ENCODE measurements at places on chromosomes 12 and 14. TPM values are rescaled to one million over a fixed set of nuclear protein-coding genes. Genes with fewer than 3 reads are reported as not detected.

- DNase-seq: no peak
Observed at GRCh38 chr12:77746096-77746495, 84.6 kb upstream of the NAV3 start.

KRT79 gene
- polyA plus RNA-seq: 0.09 TPM

GRCh38 chr12:22029491-22029890, 16.5 kb upstream of the CMAS start:
- no peak for DNase-seq

CIT gene
- polyA plus RNA-seq: 7.7 TPM

DNA sequence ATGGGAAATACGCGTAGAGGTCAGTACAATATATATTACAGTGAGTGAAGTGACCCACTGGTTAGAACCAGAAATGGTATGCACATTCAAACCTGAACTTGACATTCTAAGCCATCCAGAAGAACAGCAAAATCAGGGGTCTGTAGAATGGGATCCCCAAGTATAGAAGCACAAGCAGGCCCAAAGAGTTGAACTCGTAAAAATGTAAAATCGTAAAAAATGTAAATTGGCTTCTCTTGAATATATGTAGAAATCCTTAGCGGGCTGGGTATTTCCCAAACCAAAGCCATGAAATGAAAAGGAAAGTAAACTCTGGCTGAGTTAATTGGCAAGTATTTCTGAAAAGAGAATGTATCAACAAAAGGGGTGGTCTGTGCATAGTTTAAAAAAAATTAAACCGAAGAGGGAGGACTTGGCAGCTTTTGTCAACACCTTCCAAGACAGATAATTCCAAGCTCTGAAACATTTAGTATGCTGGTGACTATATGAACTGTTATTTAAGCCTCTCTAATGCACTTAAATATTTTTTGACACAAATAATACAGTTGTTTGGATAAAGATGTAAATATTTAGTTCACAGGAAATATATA, 1505.6 kb upstream of the FLRT2 start:
- no peak for DNase-seq

ARMH4 gene
- 0.18 TPM for polyA plus RNA-seq

PPFIA2 gene
- not detected for polyA plus RNA-seq

GRCh38 chr12:15538881-15539280, 216.6 kb downstream of the PTPRO start:
- no peak for DNase-seq

DNA sequence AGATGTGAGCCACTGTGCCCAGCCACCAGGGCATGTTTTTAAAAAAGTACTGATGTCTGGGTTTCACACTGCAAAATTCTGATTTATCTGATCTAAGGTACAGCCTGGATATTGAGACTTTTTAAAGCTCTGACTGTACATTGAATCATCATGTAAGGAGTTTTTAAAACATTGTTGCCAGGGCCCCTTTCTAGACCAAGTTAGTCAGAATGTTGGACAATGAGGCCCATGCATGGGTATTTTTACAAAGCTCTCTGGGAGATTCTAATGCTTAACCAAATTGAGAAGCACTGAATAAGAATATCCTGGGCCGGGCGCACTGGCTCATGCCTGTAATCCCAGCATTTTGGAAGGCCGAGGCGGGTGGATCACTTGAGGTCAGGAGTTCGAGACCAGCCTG, 16.7 kb downstream of the TMEM19 start:
- DNase-seq: no peak

PIWIL1 gene
- polyA plus RNA-seq: not detected

SNAPC1 gene
- polyA plus RNA-seq: 2.6 TPM

DNA sequence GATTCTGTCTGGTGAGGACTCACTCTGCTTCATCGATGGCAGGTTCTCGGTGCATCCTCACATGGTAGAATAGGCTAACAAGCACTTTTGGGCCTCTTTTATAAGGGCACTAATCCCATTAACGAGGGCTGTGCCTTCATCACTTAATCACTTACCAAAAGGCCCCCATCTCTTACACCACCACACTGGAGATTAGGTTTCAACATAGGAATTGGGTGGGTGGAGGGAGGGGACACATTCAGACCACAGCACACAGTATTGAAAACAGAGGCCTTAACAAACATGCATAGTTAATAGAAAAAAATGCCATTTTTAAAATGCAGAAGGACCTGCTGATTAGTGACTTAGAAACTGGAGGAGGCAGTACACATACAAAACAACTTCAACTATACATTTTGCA, 61.6 kb downstream of the SPPL3 start:
- no peak for DNase-seq

GRCh38 chr14:31785574-31785973, 224.4 kb downstream of the NUBPL start:
- DNase-seq: no peak

KRT3 gene
- not detected for polyA plus RNA-seq

DNA sequence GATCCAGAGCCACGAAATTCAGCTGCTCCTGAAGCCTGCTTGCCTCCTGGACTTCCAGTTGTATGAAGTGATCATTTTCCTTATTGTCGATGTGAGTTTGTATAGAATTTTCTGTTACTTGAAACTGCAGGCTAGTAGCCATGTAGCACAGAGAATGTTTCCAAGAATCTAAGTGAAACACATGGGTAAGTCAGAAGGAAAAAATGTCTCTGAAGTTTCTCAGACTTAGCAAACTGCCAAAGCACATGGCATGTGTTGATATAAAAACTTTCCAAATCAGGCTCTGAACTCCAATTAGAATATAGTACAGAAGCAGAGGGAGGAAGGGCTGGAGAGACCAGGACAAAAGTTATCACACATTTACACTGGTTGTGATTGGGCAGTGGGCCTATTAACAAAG, 9.8 kb upstream of the PCNX1 start:
- no peak for DNase-seq

DNA sequence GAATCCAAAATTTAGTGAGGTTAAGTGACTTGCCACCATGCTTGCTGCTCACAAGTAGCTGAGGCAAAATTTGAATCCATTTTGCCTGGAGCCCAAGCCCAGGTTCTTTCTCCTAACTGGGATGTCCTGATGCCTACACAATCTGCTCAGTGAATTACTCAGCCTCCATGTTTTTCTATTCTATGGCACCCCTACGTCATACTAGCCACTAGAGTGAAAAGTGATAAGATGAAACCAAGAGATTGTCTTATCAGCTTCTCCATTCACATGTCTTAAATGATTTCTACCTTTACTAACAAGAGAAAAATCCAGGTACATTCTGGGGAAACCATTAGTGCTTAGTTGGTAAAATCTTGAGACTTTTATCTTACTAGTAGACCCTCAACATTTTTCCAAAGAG, 720.1 kb downstream of the DIO2 start:
- no peak for DNase-seq

DNA sequence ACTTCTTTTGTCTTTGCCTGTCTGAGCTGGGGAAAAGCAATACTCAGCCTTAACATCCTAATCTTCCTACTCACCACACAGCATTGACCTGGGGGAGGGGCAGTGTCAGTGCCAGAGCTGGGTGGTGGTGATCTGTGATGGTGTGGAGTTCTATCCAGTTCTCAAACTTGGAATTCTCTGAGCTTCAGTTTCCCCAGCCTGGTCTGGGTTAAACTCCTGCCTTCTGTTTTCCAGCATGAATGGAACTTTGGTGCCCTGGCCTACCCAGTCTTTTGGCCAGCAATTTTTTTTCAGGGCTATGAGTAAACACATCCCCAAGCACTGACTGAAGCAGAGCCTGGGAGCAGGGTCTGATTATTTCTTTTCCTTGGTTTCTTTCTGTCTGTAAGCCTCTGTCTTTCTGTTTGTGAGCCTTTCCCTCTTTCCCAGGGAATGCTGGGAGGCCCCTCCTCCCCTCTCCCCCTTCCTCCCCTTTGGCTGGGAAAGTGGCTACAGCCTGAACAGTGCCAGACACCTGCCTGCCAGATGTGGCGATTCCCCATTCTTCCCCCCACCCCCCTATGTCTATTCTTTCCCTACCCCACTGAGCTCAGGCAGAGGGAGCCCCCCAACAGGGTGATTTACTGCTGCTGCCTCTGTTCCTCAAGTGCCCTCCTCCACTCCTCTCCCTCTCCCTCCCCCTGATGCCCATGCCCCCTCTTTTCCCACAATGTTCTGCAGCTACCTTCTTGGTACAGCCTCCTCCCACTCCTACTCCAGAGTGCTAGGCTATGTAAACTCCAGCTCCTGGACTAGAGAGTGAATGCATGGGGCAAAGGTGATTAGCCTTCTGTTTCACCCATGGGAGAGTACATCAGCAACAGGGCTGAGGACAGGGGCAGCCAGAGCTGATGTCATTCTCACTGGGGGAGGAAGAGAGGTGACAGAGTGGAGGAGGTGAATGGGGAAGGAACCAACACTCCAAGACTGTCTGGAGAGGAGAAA, 11.1 kb downstream of the GPR84 start:
- no peak for DNase-seq

ANO4 gene
- 0.13 TPM for polyA plus RNA-seq

SLCO1A2 gene
- polyA plus RNA-seq: not detected

DNA sequence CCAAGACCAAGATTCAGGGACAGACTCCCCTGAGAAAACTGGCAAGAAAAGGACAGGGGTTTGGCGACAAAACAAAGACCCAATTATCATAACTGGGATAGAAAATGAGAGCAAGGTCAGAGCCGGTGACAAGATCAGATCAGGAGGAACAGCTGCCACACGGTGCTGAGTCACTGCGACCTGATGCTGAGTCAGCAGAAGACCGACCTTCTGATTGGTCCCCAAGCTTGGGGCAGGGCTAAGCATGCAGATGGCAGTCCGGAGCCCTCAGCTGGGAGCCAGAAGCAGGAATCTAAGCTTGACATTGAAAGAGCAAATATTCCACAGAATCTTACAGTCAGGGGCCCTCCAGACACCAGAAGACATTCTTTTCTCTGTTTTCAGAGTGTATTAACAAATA, 19.1 kb upstream of the ARMH4 start:
- DNase-seq: peak; percentile 79

GRCh38 chr14:106843951-106844483, 1317.6 kb downstream of the TMEM121 start:
- no peak for DNase-seq

- no peak for DNase-seq
Observed at GRCh38 chr12:2574355-2574935, 220.3 kb upstream of the FKBP4 start.

DNA sequence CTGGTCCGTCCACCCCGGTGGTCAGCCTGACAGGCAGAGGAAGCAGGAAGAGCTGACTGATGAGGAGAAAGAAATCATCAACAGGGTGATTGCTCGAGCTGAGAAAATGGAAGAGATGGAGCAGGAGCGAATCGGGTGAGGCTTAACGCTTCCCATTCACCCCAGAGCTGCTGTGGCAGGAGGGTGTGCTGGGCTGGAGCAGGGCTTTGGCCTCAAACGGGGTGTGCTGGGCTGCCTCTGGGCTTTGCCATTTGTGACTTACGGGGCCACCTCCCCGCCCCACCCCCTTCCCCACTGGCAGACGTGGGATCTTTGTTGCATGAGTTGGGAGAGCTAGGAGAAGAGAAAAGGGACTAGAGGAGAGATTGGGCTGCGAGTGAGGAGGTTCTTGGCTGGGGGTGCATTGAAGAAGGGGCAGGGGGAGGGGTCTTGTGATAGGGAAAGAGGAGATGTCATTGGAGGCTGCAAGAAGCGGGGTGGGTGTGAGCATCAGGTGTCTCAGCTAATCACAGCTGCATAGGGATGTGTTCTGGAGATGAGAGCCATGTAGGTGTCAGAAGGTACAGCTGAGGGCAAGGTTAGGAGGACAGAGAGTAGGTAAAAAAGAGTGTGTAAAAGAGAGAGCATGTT, 56.3 kb downstream of the RPH3A start:
- no peak for DNase-seq

BEST3 gene
- not detected for polyA plus RNA-seq

- peak; percentile 53 for DNase-seq
Observed at GRCh38 chr12:111753144-111753881, 13.4 kb upstream of the ALDH2 start.

Data from HepG2 (cell line).